ENCODE measurements at places on chromosomes 16 and 17.

GRCh38 chr17:60165971-60166370 is 16.2 kb downstream of the CA4 start:
- no peak for DNase-seq

- DNase-seq: no peak
Measured at GRCh38 chr17:8121407-8121680, 2.6 kb downstream of the HES7 start.

DNA sequence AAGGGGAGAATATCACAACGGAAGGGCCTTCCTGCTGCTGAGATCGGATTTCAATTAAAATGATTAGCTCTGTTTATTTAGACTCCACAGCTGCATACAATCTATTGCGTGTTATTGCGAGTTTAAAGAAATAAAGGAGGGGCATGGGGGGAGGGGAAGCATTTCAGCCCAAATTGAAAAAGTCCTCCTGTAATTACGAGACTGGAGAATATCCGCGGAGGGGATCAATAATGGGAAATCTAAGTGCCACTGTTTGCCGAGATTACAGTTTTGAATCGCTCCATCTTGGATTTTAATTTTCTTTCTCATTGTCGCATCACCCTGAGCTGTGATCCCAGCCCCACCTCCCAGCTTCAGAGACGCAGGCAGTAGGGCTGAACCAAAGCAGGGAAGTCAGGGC is 15.7 kb upstream of the RPL38 start:
- DNase-seq: peak; percentile 22

GRCh38 chr16:2420035-2420434 is 9.2 kb upstream of the CCNF start:
- DNase-seq: peak; percentile 14

DNA sequence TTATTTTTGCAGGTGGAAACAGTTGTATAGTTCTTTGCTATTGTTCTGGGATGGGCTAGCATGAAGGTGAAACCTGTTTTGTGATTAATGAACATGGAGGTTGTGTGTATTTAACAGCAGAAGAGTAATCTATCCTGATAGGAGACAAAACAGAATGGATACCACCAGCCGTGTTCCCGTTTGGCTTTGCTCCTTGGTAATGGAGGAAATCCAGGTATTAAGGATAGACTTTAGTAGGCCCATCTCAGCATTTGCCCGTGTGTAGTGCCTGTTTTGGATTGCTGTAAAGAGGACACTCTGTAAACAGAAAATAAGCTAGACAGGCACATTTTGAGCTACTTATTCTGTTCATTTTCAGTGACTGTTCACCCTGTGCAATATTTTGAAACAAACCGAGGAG is 215.1 kb downstream of the RBFOX1 start:
- DNase-seq: no peak

Measured in NCI-H1417 (cell line).